Aorta (tissue), 5 donors: ENCODE measurements at places on chromosomes 7 and 10. TPM values are rescaled to one million over a fixed set of nuclear protein-coding genes. Genes with fewer than 3 reads are reported as not detected.

- no peak for DNase-seq
Observed at GRCh38 chr7:101974393-101974792, 157.0 kb downstream of the CUX1 start.

DNA sequence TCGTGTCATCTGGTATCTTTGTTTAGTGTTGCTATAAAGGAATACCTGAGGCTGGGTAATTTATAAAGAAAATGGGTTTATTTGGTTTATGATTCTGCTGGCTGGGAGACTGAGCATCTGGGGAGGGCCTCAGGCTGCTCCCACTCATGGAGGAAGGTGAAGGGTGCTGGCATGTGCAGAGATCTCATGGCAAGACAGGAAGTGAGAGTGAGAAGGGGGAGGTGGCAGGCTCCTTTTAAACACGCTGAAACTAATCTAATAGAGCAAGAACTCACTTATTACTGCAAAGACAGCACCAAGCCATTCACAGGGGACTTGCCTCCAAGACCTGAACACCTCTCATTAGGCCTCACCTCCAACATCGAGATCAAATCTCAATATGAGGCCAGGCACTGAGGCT lies 11.3 kb downstream of the OIT3 start:
- no peak for DNase-seq

DNA sequence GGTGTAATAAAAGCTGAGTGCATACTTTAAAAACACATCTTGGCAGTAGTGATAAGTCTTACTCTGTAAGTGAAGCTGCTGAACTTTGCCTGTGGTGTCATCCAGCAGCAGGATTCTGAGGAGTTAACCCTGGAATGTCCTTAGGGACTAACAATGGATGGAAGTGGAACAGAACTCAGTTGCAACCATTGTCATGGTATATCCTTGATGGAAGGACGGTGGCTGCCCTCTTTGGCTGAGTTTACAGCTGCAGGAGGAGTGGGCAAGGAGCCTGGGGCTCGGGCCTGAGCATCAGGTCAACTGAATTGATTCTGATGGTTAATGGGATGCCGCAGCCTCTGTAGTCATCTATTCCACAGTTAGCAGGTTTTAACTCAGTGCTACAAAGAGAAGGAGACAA lies 56.2 kb downstream of the MRC1 start:
- no peak for DNase-seq

DNA sequence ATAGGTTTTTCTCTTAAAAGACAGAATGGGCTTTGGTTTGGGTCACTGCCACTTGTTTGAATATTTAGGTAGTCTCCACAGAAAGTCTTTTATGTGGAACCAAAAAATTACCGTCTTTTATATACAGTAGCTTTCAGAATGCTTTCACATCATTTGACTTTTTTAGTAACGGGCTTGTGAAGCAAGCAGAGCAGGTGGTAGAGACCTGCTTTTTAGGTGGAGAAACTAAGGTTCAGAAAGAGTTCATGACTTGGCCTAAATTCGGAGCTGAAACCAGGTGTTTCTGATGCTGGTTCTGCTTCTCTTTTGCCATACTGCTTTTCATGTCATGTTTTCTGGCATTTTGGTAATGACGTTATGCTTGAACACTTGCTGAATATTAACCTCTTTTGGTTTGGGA lies 36.3 kb downstream of the GARS1 start:
- DNase-seq = no peak

DNA sequence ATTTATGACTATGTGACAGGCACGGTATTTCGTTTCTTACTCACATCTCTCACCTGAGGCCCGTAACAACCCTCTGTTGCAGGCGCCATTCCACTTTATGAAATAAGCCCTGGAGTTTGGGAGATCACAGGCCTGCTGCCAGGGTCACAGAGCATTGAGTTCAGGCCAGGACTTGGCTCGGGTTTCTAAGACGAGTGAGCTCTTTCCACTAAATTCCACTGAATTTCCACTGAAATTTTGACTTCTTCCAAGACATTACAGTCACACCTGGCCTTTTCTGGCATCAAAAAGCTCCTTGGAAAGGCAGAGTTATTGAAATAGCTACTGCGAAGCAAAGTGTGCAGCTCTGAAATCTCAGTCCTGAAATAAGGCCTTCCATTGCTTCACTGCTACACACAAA lies 282.8 kb upstream of the MGMT start:
- DNase-seq = no peak

- no peak for DNase-seq
Observed at GRCh38 chr10:87089746-87090145, 4.9 kb downstream of the GLUD1 start.

The GJD4 gene
- total RNA-seq = not detected

The CPEB3 gene
- total RNA-seq = 8.0 TPM

The HYAL4 gene
- total RNA-seq = not detected

The MYL10 gene
- total RNA-seq = not detected

The AGBL3 gene
- 8.8 TPM for total RNA-seq
